ENCODE measurements at places on chromosomes 5 and 9.

DNA sequence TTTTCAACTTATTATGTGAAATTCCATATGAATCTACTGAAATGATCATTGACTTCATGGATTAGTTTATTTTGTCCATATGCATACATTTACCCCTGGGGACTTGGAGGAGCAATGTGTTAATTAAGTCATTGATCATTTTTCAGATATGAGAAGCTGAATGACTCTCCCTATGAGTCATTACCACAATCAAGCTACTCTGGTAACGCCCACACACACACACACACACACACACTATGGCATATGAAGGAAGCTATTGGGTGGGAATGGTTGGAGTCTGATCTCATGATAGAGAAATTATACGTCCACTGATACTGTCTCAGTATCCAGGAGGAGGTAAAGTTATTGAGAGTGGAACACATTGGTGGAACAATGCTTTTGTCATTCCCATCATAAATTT, 528.9 kb downstream of the AGTPBP1 start:
- DNase-seq = no peak
- H3K27me3 ChIP-seq = no peaks in the 10 kb centered on the region
- no peaks in the 10 kb centered on the region for H3K36me3 ChIP-seq
- no peaks in the 10 kb centered on the region for H3K4me1 ChIP-seq

GRCh38 chr5:175778951-175779503, 92.4 kb upstream of the CPLX2 start:
- no peaks in the 10 kb centered on the region for H3K36me3 ChIP-seq
- no peak overlapping the region for H3K4me3 ChIP-seq
- H3K27me3 ChIP-seq = peaks cover 2% of the 10 kb centered on the region
- no peak overlapping the region for H3K27ac ChIP-seq
- no peaks in the 10 kb centered on the region for H3K4me1 ChIP-seq
- DNase-seq = no peak

GRCh38 chr9:121839726-121840500, 188.5 kb downstream of the DAB2IP start:
- peaks cover 18% of the 10 kb centered on the region for H3K27me3 ChIP-seq
- H3K27ac ChIP-seq = no peak overlapping the region
- H3K4me3 ChIP-seq = no peak overlapping the region

- H3K4me1 ChIP-seq = peaks cover 2% of the 10 kb centered on the region
- H3K4me3 ChIP-seq = no peak overlapping the region
- no peaks in the 10 kb centered on the region for H3K36me3 ChIP-seq
- peaks cover 1% of the 10 kb centered on the region for H3K27me3 ChIP-seq
- no peak for DNase-seq
- no peak overlapping the region for H3K27ac ChIP-seq
These were observed 26.0 kb downstream of the ACTBL2 start for GRCh38 chr5:57456531-57457135.

- H3K4me3 ChIP-seq = no peak overlapping the region
- H3K27ac ChIP-seq = no peak overlapping the region
These were observed 8.5 kb downstream of the FUBP3 start for GRCh38 chr9:130587921-130588320.

DNA sequence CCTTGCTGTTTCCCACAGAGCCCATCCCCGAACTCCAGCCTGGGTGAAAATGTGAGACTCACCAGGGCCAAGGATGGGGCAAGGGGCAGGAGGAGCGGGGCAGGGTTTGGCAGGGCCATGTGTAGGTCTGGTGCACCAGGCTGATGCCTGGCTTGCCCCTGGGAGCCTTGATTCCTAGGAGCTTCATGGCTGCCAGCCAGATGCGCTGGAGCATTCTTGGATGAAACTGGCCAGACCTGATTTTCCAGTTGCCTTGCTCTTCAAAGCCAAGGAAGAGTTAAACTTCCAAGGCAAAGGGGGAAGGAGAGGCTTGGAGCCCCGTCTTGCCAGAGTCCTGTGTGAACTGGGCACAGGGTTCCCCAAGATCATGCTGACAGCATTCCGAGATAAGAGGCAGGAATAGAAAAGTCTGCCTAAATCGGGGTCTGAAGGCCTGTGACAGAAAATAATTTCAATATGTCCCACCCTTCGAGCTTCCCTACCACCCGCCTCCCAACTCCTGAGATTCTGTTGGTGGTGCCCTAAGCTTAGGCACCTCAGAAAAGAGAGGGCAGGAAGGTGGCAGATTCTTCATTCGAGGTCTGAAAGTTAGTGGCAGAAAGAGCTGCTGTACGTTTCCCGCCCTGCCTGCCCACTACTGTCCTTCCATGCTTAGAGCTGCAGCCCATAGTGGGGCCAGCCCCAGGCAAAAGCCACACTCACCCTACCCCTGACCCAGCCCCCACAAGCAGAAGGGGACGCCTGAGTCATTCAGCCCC, 20.4 kb downstream of the FAT2 start:
- H3K36me3 ChIP-seq = no peaks in the 10 kb centered on the region
- H3K4me3 ChIP-seq = no peak overlapping the region
- H3K4me1 ChIP-seq = no peaks in the 10 kb centered on the region
- H3K27ac ChIP-seq = no peak overlapping the region
- H3K27me3 ChIP-seq = peaks cover 4% of the 10 kb centered on the region

DNA sequence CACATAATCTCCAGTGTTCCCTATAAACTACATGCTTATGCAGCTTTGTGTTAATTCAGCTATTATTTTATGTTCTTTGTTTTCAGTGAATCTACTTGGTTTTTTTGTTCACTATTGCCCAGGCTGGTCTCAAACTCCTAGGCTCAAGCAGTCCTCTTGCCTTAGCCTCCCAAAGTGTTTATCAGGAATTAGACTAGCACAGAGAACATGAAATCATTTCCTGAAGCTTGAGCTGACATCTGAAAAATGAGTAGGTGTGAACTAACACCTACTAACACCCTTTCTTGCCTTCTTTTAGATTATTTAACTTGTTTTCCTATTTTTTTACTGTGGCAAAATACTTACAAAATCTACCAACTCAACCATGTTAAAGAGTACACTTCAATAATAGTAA, 25.0 kb downstream of the CENPP start:
- no peak overlapping the region for H3K27ac ChIP-seq
- DNase-seq = no peak
- H3K36me3 ChIP-seq = peaks cover 14% of the 10 kb centered on the region
- H3K27me3 ChIP-seq = no peaks in the 10 kb centered on the region

DNA sequence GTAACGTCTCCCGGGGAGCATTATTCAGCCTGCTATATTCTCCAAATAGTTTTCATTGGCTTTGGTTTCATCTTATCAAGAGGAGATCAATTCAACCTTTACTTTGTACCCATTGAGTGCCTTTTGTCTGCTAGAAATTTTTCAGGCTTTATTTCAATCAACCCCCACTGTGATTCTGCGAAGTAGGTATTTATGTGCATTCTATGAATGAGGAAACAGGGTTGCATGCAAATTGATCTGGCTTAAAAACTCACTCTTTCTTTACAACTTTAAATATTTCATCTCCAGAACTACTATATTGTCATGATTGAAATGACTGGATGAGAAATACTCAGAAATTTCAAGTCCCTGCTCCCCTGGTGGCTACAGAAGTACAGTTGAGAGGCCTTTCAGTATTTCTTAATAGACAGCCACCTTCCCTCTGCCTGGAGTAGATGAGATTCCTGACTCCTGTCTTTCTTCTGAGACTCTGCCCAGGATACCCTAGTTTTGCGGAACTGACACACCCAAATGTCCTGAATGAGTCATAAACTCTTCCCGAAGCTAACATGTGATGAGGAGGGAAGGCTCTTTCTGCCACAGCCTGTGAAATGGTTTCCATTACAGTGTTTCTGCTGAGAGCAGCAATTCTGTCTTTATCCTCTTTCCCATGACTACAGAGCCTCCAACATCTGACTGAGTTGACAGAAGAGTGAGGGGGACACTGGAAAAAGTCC, 52.6 kb upstream of the TNC start:
- H3K27me3 ChIP-seq = no peaks in the 10 kb centered on the region
- no peaks in the 10 kb centered on the region for H3K36me3 ChIP-seq
- no peak overlapping the region for H3K4me3 ChIP-seq
- DNase-seq = no peak
- no peak overlapping the region for H3K27ac ChIP-seq

GRCh38 chr5:65823845-65824445, 101.9 kb downstream of the NLN start:
- no peak for DNase-seq
- no peak overlapping the region for H3K27ac ChIP-seq
- H3K27me3 ChIP-seq = peaks cover 1% of the 10 kb centered on the region
- peaks cover 12% of the 10 kb centered on the region for H3K4me1 ChIP-seq
- no peak overlapping the region for H3K4me3 ChIP-seq

GRCh38 chr9:74357577-74357976, 139.6 kb upstream of the RORB start:
- no peaks in the 10 kb centered on the region for H3K4me1 ChIP-seq
- no peak overlapping the region for H3K27ac ChIP-seq
- DNase-seq = no peak
- H3K27me3 ChIP-seq = no peaks in the 10 kb centered on the region
- no peak overlapping the region for H3K4me3 ChIP-seq
- no peaks in the 10 kb centered on the region for H3K36me3 ChIP-seq

GRCh38 chr9:127534931-127535330, 77.1 kb upstream of the STXBP1 start:
- no peak overlapping the region for H3K27ac ChIP-seq
- H3K4me3 ChIP-seq = no peak overlapping the region
- H3K36me3 ChIP-seq = peaks cover 16% of the 10 kb centered on the region
- no peak for DNase-seq
- peaks cover 45% of the 10 kb centered on the region for H3K4me1 ChIP-seq
- H3K27me3 ChIP-seq = peaks cover 12% of the 10 kb centered on the region

DNA sequence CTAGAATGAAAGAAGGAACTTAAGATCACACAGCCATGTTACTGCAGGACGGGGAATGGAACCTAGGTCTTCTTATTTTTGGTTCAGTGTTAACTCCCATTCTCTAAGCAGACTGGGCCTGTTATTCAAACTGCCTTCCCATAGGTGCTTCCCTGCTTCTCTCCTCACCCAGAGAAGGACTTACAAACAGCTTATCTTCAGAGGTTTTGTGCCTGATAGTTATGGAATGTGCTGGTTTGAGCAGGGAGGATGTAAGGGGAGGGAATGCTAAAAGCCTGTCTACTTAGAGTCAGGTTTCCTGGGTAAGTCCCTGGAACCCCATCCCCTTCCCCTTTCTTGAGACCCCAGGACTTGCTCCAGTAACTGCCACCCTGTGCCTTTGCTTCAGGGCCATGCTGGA, 4.2 kb upstream of the PSMD5 start:
- H3K27ac ChIP-seq = no peak overlapping the region
- H3K4me3 ChIP-seq = no peak overlapping the region
- no peaks in the 10 kb centered on the region for H3K27me3 ChIP-seq
- H3K36me3 ChIP-seq = peaks cover 4% of the 10 kb centered on the region
- DNase-seq = no peak

GRCh38 chr9:35277171-35277520, 115.3 kb downstream of the UNC13B start:
- no peak overlapping the region for H3K27ac ChIP-seq
- no peak overlapping the region for H3K4me3 ChIP-seq
- no peaks in the 10 kb centered on the region for H3K36me3 ChIP-seq
- H3K4me1 ChIP-seq = no peaks in the 10 kb centered on the region
- no peaks in the 10 kb centered on the region for H3K27me3 ChIP-seq
- DNase-seq = no peak

- no peak for DNase-seq
- no peaks in the 10 kb centered on the region for H3K27me3 ChIP-seq
- H3K36me3 ChIP-seq = no peaks in the 10 kb centered on the region
- H3K27ac ChIP-seq = no peak overlapping the region
- no peak overlapping the region for H3K4me3 ChIP-seq
- no peaks in the 10 kb centered on the region for H3K4me1 ChIP-seq
These were observed 96.7 kb upstream of the MAMDC2 start for GRCh38 chr9:69946800-69947437.

DNA sequence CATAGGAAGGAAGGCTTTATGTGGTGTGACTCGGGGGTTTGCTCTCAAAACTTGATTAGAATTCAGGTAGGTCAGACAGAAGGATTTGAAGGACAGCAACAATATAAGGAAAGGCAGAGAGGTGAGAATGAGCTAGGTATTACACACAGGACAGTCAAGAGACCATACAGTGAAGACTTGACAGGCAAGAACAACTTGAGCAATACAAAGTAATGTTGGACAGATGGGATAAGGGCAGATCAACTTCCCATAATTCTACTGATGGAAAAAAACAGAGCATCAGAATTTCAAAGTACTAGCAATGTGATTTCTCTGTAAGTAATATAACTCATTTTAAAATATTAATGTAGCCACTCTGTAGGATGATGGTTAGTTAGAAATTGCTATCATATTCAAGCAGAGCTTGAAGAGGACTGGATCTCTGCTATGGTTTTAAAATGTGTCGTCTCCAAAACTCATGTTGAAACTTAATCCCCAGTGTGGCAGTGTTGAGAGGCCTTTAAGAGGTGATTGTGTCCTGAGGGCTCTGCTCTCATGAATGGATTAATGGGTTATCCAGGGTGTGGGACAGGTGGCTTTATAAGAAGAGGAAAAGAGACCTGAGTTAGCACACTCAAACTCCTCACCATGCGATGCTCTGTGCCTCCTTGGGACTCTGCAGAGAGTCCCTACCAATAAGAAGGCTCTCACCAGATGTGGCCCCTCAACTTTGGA, 22.4 kb upstream of the HOMER1 start:
- no peaks in the 10 kb centered on the region for H3K36me3 ChIP-seq
- peaks cover 17% of the 10 kb centered on the region for H3K4me1 ChIP-seq
- H3K4me3 ChIP-seq = no peak overlapping the region
- no peak for DNase-seq
- H3K27ac ChIP-seq = peak overlapping the region; percentile 70

- no peaks in the 10 kb centered on the region for H3K36me3 ChIP-seq
- H3K27me3 ChIP-seq = peaks cover 2% of the 10 kb centered on the region
- H3K4me1 ChIP-seq = no peaks in the 10 kb centered on the region
- H3K27ac ChIP-seq = no peak overlapping the region
- no peak overlapping the region for H3K4me3 ChIP-seq
These were observed 179.1 kb upstream of the RFX3 start for GRCh38 chr9:3704890-3705289.

- no peak for DNase-seq
- peaks cover 6% of the 10 kb centered on the region for H3K27me3 ChIP-seq
- H3K36me3 ChIP-seq = peaks cover 3% of the 10 kb centered on the region
- peak overlapping the region; percentile 89 for H3K27ac ChIP-seq
- H3K4me1 ChIP-seq = peaks cover 37% of the 10 kb centered on the region
- peak overlapping the region; percentile 18 for H3K4me3 ChIP-seq
These were observed 188.4 kb downstream of the TSSK1B start for GRCh38 chr5:113246361-113246870.

GRCh38 chr5:134547999-134548658, 22.7 kb downstream of the JADE2 start:
- no peaks in the 10 kb centered on the region for H3K4me1 ChIP-seq
- no peak for DNase-seq
- H3K27ac ChIP-seq = no peak overlapping the region
- no peaks in the 10 kb centered on the region for H3K27me3 ChIP-seq
- no peaks in the 10 kb centered on the region for H3K36me3 ChIP-seq

- H3K4me3 ChIP-seq = no peak overlapping the region
- no peaks in the 10 kb centered on the region for H3K27me3 ChIP-seq
- H3K27ac ChIP-seq = no peak overlapping the region
- no peaks in the 10 kb centered on the region for H3K4me1 ChIP-seq
These were observed 15.6 kb downstream of the NDUFAF2 start for GRCh38 chr5:60960591-60960990.

- no peaks in the 10 kb centered on the region for H3K36me3 ChIP-seq
- H3K27me3 ChIP-seq = no peaks in the 10 kb centered on the region
- H3K4me3 ChIP-seq = no peak overlapping the region
- no peak for DNase-seq
- no peak overlapping the region for H3K27ac ChIP-seq
These were observed 13.5 kb upstream of the CAMLG start for GRCh38 chr5:134724872-134725271.
